ENCODE measurements at places on chromosomes 3 and 15.

DNA sequence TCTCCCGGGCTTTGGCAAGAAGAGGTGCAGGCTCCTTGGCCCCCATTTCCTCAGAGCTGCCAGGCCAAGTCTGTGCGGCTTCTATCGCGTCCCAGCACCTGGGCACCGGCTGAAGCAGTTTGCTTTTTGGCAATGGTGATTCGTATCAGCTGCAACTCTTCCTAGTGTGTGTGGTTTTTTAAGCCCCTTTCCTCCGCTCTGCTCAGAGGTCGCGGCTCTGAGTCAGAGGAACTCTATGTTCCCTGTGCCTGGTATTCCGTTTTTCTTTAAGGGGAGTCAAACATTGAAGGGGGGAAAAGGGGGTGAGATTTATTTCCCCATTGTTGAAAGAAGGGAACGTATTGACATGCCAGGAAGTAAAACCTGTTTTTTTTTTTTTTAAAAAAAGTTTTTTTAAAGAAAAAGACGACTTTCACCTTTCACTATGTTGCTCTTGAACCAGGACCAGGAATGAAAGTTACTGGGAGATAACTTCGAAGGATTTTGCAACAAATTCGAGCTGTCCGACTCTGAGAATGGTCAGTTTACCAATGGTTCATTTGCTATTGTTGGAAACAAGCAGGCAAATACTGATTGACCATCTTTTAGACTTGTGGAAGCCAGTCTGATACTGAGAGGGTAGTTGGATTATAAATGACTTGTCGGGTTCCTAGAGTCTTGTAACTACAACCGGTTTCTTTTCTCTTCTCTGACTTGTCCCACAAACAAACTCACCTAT, 1.1 kb downstream of the ARMC8 start:
- DNase-seq = peak; percentile 30

- DNase-seq = no peak
Measured at GRCh38 chr3:10553591-10554235, 48.3 kb upstream of the ATP2B2 start.

DNA sequence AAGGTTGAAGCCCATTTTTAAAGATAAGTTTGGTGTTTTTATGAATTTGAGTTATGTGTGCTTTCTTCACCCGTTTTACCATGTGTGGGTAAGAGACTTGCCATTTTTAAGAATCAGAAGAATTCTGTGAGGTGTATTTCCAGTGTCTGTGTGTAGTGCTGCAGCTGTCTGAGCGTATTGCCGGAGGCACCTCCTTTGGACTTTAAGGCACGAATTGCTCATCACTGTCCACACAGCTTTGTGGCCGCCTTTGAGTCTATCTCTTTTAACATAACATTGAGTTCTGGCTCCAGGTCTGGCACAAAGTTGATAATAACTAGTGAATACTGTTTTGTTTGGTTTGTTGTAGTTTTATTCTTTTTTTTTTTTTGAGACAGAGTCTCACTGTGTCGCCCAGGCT, 25.8 kb downstream of the SCG5 start:
- no peak for DNase-seq

DNA sequence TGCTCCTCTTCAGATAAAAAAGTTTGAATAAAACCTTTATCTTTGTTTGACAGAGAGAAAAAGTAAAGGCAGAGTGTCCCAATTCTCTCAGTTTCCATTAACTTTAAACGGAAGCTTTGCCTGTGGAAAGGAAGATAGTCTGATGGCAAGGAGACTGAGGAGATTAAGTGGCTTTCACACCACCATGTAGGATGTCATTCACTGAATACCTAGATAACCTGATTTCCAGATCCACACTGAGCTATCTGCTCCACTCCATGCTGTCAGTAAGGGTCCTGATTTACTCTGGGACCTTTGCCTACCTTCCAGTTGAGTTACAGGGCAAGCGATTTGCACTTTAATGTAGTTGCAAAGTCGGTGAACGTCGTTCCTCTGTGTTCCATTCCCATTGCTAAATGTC, 233.4 kb upstream of the TBL1XR1 start:
- DNase-seq = no peak

- DNase-seq = no peak
Measured at GRCh38 chr3:54533856-54534255, 394.0 kb downstream of the LRTM1 start.

- DNase-seq = no peak
Measured at GRCh38 chr3:180018543-180018942, 18.2 kb downstream of the PEX5L start.

GRCh38 chr3:126523745-126524428, at the start of gene CHST13:
TSS of gene CHST13 (plus strand) at chr3:126524155. CDS start at chr3:126524333, 178 bp downstream.
- no peak for DNase-seq

All from urothelium cell line (cell line).